ENCODE measurements at places on chromosomes 12 and 14.
A peak's percentile ranks its signal among the peaks of the same experiment; 100 is the strongest.

DNA sequence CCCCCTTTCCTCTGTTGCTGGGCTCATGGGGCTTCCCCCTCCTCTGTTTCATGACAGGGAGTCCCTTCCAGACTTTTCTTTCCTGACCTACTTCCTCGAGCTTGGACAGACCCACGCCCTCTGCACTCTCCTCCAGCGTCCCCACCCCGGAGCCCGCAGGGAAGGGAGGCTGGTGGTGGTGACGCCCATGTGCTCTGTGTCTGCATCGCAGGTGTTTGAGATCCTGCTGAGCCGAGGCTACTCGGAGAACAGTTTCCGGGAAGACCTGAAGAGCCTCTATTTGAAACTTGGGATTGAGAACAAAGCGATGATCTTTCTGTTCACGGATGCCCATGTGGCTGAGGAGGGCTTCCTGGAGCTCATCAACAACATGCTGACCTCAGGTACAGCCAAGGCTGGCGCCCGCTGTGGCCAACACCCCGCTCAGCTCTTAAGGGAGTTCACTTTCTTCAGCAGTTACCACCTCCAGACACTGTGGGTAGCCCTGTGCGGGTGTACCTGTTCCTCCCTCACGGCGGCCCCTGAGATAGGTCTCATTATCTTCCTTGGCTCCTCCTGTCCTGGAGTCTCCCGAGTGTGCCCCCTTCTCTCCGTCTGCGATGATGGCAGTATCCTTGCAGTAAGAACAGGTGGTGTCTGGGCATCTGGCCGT is 85.6 kb downstream of the CCDC92 start:
- H3K4me1 ChIP-seq = no peaks in the 10 kb centered on the region
- DNase-seq = no peak
- H3K36me3 ChIP-seq = no peaks in the 10 kb centered on the region
- H3K27ac ChIP-seq = no peak overlapping the region
- H3K27me3 ChIP-seq = peaks cover 73% of the 10 kb centered on the region
- no peak overlapping the region for H3K4me3 ChIP-seq

DNA sequence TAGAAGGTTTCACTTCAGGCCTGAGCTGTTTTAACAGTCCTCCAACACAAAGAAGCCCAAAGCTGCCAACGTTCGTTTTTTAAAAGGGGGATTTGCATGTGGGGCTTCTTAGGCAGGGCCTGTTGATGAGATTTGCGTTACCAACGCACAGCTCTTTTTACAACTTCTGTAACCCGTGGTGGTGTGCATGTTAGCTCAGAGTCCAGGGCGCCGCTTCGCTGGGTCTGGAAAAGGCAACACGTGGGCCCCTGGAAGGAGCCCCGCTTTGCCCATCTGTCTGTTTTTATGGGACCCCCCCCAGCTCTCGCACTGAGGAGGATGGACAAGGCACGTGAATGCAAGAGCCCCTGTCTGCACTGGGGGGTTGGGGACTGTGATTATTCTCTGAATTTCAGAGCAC is 84.0 kb downstream of the ESR2 start:
- H3K4me3 ChIP-seq = no peak overlapping the region
- no peak for DNase-seq
- peaks cover 10% of the 10 kb centered on the region for H3K4me1 ChIP-seq
- H3K27ac ChIP-seq = no peak overlapping the region

DNA sequence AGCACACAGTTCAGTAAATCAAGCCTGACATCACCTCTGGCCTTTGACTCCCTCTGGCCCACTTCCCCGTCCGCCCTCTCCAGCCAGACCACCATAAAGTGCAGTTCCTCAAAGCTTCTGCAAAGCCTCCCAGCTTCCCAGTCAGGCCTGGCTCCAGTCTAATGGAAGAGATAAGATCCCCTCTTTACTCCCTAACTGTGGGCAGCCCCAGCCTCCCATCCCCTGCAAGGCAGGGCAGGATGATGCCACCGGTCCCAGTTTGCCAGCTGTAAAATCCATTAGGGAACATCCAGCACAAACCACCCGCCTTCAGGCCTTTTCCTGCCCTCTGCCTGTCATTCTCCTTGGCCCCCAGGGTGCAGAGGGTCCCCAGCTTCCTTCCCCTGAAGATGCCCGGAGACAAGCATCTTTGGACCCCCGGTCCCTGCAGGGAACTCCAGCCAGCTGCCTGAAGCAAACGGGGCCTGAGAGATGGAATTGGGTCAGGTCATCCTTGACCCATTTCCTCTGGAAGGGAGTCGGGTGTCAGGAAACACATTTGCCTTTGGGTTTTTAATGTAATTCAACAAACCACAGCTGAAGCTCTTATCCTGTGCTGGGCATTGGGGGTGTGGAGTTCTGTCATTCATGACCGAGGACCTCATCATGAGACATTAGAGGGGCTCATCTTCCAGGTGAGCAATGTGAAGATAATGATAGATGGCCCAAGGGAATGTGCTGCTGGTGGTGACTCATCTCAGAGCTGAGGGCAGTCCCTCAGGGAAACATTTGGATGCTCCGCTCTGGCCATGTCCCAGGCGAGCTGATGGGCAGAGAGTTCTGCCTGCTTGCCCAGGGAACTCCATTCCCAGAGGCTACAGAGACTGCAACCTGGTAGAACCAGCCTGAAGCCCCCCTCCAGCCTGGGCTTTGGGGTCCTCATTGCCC is 93.8 kb upstream of the CLMN start:
- H3K27me3 ChIP-seq = no peaks in the 10 kb centered on the region
- no peaks in the 10 kb centered on the region for H3K36me3 ChIP-seq
- no peak overlapping the region for H3K27ac ChIP-seq
- no peak overlapping the region for H3K4me3 ChIP-seq

- no peaks in the 10 kb centered on the region for H3K36me3 ChIP-seq
- no peak overlapping the region for H3K27ac ChIP-seq
- DNase-seq = no peak
- no peaks in the 10 kb centered on the region for H3K27me3 ChIP-seq
- H3K4me3 ChIP-seq = no peak overlapping the region
- H3K4me1 ChIP-seq = no peaks in the 10 kb centered on the region
Measured at GRCh38 chr12:88399811-88400210, 180.5 kb downstream of the KITLG start.

- H3K27me3 ChIP-seq = no peaks in the 10 kb centered on the region
- DNase-seq = no peak
- no peak overlapping the region for H3K27ac ChIP-seq
- no peaks in the 10 kb centered on the region for H3K36me3 ChIP-seq
- peaks cover 20% of the 10 kb centered on the region for H3K4me1 ChIP-seq
Measured at GRCh38 chr14:21436567-21437062, 19.3 kb downstream of the CHD8 start.

GRCh38 chr12:104358353-104359003 is 54.9 kb downstream of the EID3 start:
- H3K4me3 ChIP-seq = no peak overlapping the region
- no peaks in the 10 kb centered on the region for H3K27me3 ChIP-seq
- H3K36me3 ChIP-seq = no peaks in the 10 kb centered on the region

DNA sequence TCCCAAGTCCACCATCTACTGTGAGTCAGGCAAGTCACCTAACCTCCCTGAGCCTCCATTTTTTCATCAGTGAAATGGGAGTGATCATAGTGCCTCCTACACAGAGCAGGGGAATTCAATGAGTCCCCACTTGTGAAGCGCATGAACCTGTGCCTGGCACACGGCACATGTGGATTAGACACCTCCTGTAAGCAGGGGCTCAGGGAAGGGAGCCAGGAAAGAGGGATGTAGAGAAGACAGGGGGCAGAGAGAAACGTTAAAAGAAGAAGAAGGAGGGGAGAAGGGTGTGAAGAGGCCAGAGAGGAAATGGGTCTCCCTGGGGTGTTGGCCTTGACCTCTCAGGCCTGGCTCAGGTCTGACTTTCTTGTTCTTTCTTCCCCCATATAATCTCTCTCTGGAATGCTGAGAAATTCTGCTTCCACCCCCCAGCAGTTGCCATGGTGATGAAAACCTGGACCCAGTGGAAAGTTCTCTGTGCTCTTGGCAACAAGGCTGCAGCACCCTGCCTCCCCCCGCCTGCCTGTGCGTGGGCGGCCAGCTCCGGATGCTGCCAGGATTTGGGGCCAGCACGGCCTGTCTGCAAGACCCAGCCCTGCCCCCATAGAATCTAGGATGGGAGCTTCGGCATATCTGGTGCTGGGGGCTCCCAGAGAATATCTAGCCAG is 94.5 kb downstream of the CALM1 start:
- no peak overlapping the region for H3K4me3 ChIP-seq
- peaks cover 8% of the 10 kb centered on the region for H3K4me1 ChIP-seq
- H3K27ac ChIP-seq = no peak overlapping the region
- H3K36me3 ChIP-seq = no peaks in the 10 kb centered on the region

DNA sequence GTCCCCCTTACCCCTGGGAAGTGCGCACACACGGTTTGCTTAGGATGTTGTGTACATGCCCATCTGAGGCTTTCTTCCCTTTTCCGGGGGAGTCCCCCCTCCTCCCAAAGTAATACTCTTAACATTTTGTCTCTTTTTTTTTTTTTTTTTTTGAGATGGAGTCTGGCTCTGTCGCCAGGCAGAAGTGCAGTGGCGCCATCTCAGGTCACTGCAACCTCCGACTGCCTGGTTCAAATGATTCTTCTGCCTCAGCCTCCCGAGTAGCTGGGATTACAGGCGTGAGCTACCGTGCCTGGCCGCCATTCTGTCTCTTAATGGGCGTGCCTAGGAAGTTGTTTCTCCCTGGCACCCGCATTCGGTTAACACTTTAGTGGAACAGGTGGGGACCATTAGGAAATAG is 4.5 kb upstream of the GMFB start:
- H3K4me1 ChIP-seq = peaks cover 5% of the 10 kb centered on the region
- peak; percentile 47 for DNase-seq
- H3K27me3 ChIP-seq = no peaks in the 10 kb centered on the region

DNA sequence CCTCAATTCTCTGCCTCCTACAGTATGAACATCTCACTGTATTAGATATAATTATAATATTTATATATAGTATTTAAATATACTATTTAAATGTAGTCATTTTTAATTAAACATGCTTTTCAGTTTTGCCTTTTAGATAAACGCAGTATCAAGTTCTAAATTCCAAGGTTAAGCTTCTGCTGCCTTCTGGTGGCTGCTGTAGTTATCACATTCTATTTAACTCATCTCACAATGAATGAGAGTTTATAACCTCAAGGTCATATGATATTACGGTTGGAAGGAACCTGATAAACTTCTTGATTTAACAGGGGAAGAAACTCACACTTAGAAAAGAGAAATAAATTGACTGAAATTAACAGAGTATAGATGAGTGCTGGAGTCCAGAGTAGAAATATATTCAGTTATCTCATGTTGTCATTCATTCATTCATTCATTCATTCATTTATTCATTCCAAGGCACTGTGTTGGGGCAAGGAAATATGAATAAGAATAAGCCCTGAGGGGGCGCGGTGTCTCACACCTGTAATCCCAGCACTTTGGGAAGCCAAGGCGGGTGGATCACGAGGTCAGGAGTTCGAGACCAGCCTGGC is 31.9 kb downstream of the GUCY2C start:
- no peak overlapping the region for H3K27ac ChIP-seq
- no peaks in the 10 kb centered on the region for H3K27me3 ChIP-seq
- H3K4me3 ChIP-seq = no peak overlapping the region
- no peaks in the 10 kb centered on the region for H3K4me1 ChIP-seq
- DNase-seq = no peak

DNA sequence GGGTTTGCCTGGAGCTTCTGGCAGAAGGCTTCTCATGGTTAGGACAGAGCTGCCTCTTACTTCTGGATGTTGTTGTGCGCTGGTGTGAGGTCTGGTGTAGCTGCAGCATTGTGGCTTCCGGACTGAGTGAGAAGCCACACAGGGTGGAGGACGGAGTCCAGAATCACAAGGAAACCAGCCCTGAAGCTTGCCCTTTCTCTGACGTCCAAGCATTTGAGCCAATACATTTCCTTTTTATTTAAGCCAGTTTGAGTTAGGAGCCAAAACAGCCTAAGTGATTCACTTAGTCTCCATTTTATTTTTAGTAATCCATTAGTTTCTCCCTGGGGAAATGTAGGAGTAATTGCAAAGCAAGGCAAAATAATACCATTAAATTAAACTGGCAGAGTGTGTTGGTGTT is 402.4 kb upstream of the RGS6 start:
- no peak overlapping the region for H3K4me3 ChIP-seq
- no peaks in the 10 kb centered on the region for H3K27me3 ChIP-seq
- no peak overlapping the region for H3K27ac ChIP-seq
- H3K4me1 ChIP-seq = peaks cover 13% of the 10 kb centered on the region
- no peaks in the 10 kb centered on the region for H3K36me3 ChIP-seq

GRCh38 chr12:49264466-49264872 is 413 bp upstream of the TUBA1C start:
- no peaks in the 10 kb centered on the region for H3K27me3 ChIP-seq
- peak overlapping the region; percentile 65 for H3K4me3 ChIP-seq
- DNase-seq = peak; percentile 59
- no peaks in the 10 kb centered on the region for H3K36me3 ChIP-seq
- H3K4me1 ChIP-seq = peaks cover 31% of the 10 kb centered on the region

DNA sequence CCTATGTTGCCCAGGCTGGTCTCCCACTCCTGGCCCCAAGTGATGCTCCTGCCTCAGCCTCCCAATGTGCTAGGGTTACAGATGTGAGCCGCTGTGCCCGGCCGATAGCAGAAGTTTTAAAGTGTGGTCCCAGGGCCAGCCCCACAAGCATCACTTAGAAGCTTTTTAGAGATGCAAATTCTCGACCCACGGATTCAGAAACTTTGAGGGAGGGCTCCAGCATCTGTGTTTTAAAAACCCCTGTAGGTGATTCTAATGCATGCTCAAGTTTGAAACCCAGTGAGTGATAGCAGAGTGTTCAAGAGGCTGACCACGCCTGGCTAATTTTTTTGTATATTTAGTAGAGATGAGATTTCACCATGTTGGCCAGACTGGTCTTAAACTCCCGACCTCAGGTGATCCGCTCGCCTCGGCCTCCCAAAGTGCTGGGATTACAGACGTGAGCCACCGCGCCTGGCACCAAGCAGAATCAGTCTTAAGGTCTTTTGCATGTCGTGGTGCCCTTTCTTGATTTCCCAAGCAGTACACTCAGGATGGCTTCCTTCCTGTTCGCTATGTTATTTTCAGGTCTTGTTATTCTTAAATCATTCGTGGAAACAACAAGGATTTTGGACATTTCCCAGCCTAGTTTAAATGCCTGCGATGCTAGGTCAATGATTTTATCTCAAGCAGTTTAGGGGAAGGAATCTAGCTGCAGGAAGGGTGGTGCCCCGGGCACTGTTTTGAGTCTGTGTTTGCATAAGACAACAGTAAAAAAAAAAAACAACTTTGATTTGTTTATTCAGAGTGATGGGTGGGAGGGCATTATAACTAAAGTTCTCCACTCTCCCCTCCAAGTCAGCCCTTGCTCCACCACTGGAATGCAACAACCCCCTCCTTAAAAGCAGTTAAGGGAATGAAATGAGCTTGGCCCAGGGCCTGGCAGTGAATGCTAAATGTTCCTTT is 9.2 kb upstream of the RILPL2 start:
- no peaks in the 10 kb centered on the region for H3K27me3 ChIP-seq
- no peak for DNase-seq
- H3K27ac ChIP-seq = no peak overlapping the region
- no peaks in the 10 kb centered on the region for H3K36me3 ChIP-seq
- H3K4me1 ChIP-seq = no peaks in the 10 kb centered on the region

DNA sequence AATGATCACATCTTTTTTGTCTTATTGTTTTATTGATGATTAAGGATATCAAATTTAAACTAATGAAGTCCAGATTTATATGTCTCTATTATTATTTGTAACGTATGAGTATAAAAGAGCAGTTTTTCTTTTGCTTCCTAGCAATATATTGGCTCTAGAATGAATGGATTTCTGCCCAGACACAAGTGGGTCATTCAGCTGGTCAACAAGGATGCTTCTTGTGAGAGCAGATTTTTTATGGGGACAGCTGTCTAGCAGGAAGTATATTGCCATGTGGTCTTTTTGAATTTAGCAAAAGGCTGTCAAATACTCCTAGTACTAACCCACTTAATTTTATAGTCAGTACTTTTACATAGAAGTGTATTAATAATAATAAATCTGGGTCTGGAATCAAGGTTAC is 1071.1 kb upstream of the FLRT2 start:
- no peak overlapping the region for H3K27ac ChIP-seq
- H3K36me3 ChIP-seq = no peaks in the 10 kb centered on the region
- DNase-seq = no peak
- H3K4me3 ChIP-seq = no peak overlapping the region

Data from neural progenitor cell (in vitro differentiated cells).